ENCODE measurements at places on chromosomes 3 and 15. TPM values are rescaled to one million over a fixed set of nuclear protein-coding genes. Genes with fewer than 3 reads are reported as not detected.

IMPG2 gene
- 0.45 TPM for total RNA-seq

GRCh38 chr3:154571553-154572226 is 141.7 kb upstream of the GPR149 start:
- DNase-seq, result no peak

- DNase-seq, result no peak
These were observed 138.4 kb downstream of the NUP210 start for GRCh38 chr3:13281507-13282357.

DNA sequence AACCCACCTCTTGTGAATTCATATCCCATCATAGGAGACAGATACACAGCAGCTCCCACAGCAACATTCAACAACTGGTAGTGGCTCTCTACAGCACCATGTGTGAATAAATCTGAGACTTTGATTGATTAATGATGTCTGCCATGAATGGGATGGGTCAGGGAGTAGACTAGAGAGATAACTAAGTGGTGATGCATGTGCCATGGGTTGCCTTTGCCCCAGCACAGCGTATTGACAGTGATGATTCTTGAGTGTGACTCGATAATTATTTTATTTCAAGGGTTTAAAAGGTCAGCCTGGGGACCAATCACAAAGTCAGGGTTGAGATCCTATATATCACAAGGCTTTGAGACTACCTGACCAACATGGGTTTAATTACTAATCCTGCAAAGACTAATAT is 295.9 kb downstream of the PTPRG start:
- DNase-seq, result no peak

- DNase-seq, result no peak
These were observed 3.2 kb downstream of the UBE2E2 start for GRCh38 chr3:23206366-23206765.

- DNase-seq, result no peak
These were observed 139.4 kb upstream of the SLC7A14 start for GRCh38 chr3:170725285-170725731.

DNA sequence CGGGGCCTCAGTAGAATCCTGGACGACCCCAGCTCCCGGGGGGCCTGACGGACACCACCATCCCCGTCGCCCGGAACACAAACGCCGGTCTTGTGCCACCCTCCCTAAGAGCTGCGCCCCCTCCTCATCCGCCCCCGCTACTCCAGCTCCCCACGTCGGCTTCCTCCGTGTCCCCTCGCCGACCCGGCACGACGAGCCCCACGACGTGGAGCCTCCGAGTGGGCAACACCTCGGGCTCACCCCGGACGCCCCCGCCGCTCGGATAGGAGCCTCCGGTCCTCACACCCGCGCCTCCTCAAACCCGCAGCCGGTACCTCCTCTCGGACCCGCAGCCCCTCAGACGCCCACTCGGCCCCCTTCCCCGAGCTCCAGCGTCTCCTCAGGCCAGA is 525 bp downstream of the NPTN start:
- DNase-seq, result no peak

Data from CD4-positive, alpha-beta T cell (primary cell).